EH (cell line): ENCODE measurements at places on chromosomes 6 and 20.

DNA sequence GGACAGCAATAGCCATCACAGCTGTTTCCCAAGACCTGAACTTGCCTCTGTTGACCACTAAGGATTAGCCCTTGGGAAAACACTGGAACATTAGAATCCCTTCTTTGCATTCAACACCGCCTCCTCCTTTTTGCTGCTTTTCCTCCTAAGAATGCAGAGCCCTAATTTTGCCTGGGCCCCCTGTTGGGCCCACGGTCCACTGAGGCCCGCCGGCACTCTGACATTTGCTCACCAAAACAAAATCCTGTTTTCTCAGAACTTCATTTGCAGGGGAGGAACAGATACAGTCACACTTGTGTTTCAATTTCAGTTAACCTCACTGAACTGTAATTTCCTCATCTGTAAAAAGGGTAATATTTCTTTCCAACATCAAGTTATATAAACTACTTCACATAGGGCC is 116.0 kb upstream of the JARID2 start:
- no peak for DNase-seq

- no peak for DNase-seq
Observed at GRCh38 chr6:112851146-112851545, 504.0 kb downstream of the RFPL4B start.

DNA sequence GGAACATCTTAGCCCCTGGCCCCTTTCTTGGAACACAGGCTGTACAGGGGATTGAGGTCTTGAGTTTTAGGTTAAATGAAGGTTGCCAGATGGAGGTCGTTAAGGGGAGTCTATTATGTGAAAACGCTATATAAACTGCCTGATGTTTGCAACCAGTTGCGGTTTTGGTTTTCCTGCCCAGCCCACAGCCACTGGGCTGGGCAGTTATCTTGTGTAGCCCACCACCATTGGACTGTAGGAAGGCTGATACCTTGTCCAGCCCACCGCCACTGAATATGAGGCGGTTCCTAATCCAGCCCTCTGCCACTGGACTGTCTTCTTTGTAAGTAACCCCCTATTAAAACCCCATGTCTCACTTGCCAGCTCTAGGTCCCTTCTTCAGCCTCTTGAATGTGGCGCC is 42.3 kb upstream of the COL21A1 start:
- DNase-seq, result no peak

- DNase-seq, result no peak
Observed at GRCh38 chr20:14953736-14954135, 616.3 kb upstream of the FLRT3 start.

DNA sequence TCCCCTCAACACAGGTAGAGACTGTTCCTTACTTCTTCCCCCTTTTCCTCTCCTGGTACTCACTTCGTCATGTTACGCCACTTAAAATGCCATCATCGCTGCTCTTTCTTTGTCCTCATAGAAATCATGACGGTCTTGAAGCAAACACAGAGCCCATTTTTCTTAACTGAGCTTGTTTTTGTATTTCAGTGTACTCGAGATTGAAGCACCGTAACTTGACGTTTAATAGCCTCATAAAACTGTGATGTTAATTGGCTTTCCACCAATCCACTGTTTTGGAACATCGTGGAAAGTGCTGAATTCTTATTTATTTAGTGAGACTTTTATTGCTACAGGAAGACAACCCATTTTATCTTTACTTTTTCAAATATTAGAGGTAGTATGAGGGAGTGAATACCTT is 38.7 kb downstream of the DUSP22 start:
- DNase-seq, result no peak

DNA sequence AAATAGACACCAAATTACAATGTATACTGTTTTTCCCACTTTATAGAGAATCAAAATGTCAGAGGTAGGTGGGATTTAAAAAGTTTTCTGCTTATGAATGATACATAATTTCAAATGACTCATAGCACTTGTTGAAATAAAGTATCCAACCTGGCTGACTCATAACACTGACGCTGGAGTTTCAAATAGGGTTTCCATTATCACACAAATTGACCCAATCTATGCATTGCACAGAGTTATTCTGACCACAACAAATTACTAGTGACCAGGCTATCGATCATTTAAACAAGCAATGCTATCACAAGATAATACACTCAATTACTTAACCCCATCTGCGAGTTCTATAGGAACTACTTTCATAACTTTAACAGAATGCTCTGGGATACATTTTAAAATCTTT is 31.9 kb upstream of the PRELID3B start:
- no peak for DNase-seq

DNA sequence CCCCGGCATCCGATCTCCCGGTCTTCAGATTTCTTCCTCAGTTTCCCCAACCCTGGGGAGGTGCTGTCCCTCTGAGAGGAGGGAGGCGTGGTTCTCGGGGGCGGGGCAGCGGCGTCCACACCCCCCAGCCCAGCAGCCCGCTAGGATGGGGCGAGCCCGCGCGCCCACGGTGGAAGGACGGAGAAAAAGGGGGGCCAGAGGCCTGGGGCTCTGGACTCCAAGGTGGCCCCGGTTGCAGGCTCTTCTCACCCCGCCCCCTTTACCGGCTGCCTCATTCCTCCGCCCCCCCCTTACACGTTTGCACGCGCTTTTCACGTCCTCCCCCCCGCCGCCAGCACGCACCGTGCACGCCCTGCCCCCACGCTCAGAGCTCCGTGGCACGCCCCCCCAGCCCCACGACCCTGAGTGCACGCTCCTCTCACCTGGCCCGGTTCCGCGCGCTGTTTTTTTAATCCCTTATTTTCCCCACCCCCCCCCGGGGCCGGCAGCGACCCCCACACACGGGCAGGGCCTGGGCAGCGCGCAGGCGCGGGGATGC is 402 bp downstream of the ZBTB12 start:
- DNase-seq, result peak; percentile 55

DNA sequence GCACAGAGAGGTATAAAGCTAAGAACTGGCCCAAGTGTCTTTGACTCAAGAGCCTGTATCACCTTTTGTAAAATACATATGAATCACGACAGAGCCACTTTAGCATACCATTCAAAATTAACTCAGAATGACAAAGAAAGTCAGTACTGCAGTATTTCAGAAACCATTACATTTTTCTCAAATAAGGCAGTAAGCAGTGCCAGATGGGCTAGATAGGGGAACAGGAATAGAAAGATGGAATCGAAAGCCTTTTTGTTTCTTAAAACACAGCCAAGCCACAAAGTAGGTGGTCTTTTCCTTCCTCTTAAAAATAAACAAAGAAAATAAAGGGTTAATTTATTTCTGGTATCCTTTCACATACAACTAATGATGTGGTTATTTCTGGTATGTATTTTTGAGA is 10.3 kb downstream of the CLDN20 start:
- peak; percentile 70 for DNase-seq

GRCh38 chr6:38676236-38676973 is 26.5 kb downstream of the GLO1 start:
- DNase-seq, result no peak

DNA sequence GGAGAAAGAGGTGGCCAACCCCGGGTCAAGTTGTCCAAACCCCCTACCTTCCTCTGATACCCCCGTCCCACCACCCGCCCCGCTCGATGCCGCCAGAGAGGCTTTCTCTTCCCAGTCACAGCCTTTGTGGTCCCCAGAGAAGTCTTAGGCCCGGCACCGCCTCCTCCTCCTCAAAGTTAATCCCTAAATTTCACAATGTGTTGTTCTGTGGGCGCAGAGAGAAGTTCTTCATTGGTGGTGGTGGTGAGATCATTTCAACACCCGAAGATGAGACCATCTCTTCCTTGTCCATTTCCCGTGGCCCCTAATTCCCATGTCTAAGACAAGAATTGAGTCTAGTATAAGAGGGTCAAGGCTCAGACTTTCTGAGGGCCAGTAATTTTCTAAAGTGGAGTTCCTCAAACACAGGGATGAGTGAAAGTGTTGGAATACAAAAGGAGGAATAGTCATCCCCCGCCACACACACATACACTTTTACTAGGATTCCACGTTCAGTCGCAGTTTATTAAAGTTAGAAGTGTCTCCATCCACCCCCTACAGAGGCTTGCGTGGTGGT is 10.4 kb downstream of the TRIM31 start:
- no peak for DNase-seq

DNA sequence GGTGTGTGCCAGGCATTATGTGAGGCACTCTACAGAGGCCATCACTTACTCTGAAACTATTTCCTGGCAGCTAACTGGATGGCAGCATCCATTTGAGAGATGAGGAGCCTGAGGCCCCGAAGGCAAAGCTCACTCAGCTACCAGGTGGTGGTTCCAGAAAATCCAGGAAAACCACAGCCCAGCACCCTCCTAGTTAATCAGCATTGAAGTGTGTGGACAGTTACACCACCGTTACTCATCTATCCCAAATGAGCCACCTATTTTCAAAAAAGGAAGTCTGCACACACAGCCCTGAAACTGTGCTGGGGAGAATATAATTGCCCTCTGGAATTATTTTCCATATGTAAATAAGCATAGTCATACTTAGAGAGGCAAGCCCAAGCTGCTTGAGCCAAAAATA is 67.4 kb downstream of the CNBD2 start:
- peak; percentile 40 for DNase-seq

- no peak for DNase-seq
Observed at GRCh38 chr6:10386220-10386619, 28.7 kb downstream of the TFAP2A start.

- DNase-seq, result no peak
Observed at GRCh38 chr6:18672852-18673251, 285.7 kb downstream of the RNF144B start.

DNA sequence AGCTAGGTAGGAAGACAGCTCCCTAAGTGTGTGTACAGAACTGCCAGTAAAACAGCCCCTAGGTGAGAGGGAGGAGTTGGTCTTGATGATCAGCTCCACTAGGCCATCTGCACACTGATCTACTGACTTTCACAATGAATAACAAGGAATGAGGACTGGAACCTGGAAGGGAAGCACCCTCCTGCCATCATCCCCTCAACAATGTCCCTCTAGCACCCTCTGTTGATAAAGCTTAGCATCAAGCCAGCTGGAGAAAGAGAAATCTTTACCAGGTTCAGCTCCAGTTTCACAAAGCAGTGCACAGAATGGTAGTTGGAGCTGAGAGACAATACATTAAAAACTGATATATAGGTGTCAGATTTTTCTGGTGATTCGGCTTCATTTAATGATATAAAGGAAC is 57.2 kb upstream of the IRAK1BP1 start:
- peak; percentile 59 for DNase-seq

DNA sequence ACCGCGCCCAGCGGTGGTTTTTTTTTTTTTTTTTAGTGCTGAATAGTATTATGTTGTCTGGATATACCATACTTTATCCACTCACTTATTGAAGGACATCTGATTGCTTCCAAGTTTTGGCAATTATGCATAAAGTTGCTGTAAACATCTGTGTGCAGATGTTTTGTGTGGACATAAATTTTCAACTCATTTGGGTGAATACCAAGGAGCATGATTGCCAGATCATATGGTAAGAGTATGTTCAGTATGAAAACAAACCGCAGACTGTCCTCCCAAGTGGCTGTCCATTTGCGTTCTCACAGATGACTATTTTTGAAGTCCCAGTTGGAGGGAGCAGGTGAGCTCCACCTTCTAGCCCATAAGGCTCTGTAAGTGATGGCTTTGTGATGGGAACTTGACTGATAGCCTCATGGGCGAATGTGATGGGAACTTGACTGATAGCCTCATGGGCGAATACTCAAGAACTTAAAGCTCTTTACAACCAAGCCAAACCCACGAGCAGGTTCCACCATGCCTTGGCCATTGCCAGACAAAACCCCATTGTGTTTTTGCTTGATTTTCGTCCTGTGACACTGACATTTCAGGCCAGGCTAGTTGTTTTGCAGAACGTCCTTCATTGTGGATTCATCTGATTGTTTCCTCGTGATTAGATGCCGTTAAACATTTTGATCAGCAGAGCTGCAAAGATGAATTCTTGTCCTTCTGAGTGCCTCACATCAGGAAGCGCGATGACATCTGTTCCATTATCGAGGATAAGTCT is 51.0 kb downstream of the ZBTB2 start:
- DNase-seq, result no peak

GRCh38 chr6:137832110-137832509 is 34.9 kb upstream of the TNFAIP3 start:
- peak; percentile 87 for DNase-seq

GRCh38 chr6:163589387-163589786 is 174.9 kb downstream of the QKI start:
- no peak for DNase-seq

DNA sequence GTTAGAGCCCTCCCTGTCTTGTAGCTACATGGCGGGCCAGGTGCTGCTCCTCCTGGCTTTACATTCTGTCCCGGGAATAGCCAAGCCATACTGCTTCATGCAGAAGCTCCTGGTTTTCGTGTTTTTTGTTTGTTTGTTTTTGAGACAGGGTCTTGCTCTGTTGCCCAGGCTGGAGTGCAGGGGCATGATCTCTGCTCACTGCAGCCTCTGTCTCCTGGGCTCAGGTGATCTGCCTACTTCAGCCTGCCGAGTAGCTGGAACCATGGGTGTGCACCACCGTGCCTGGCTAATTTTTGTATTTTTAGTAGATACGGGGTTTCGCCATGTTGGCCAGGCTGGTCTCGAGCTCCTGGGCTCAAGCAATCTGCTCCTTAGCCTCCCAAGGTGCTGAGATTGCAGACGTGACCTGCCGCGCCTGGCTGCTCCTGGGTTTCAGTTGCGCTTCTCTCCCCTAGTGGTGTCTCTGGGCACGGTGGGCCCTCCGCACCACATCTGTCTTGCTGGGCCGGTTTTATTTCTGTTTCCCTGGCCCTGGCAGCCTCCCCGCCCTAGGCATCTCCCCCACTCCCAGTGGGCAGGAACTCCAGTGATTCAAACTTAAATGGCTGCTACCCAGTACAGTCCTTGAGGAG is 12.9 kb downstream of the CDYL start:
- no peak for DNase-seq

GRCh38 chr6:40528051-40528450 is 59.1 kb downstream of the LRFN2 start:
- DNase-seq, result no peak

DNA sequence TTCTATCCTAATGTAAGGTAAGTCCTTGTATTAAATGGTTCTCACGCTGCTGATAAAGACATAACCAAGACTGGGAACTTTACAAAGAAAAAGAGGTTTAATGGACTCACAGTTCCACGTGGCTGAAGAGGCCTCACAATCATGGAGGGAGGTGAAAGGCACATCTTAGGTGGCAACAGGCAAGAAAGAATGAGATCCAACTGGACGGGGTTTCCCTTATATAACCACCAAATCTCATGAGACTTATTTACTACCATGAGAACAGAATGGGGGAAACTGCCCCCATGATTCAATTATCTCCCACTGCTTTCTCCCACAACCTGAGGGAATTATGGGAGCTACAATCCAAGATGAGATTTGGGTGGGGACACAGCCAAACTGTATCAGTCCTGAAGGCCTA is 136.6 kb downstream of the HTR1B start:
- no peak for DNase-seq

- no peak for DNase-seq
Observed at GRCh38 chr6:49978332-49979226, 9.2 kb upstream of the DEFB113 start.

DNA sequence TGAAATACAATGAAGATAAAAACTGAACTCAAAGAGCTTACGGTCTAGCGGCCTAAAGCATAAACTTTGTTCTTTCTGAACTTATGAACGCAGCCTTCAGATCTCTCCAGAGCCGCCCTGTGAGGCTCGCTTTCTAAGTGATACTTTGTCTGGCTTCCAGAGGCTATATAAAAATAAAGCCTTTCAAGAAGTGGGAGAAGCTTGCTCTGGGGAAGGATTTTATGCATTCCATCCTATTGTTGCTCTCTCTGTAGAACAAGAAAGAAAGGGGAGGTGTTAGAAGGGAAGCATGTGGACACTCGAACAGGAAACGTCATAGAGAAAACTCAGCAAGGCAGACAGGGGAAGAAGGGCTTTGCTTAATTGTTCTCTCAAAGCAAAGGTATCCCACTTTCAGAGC is 77.0 kb downstream of the TBX18 start:
- DNase-seq, result peak; percentile 70
